ENCODE measurements at places on chromosomes 1 and 21.

DNA sequence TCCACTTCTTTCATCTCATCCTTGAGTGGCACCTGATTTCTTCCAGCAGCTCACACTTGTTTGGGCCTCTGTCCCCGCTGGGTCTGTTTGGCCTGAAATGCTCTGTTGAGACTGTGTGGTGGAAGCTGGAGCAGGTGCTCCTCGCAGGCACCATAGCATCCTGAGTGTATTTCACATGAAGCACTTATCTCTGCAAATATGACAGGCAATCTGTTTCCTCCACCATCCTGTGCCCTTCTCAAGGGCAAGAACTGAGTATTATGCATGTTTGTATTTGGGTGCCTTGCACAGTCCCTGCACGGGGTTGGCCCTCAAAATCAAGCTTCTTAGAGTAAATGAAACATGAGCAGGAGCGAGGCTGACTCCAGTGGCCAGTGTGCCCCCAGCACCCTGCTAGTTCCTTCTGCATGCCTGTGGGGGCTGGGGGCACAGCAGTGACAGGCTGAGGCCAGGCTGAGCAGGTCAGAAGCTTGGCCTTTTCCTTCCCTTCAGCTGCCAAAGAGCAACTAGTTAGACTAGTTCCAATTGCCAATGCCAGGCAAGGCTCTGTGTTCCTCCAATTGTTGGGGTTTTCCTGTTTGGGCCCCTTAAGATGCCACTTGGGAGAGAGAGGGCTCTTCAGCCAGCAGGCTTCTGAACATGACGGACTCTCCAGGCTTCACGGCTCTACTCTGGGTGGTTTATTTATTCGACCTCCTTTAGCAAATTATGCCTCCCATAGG, 129.6 kb upstream of the ATP1A1 start:
- no peak for DNase-seq

GRCh38 chr1:1058921-1059493, 15.1 kb downstream of the RNF223 start:
- DNase-seq: peak; percentile 30

DNA sequence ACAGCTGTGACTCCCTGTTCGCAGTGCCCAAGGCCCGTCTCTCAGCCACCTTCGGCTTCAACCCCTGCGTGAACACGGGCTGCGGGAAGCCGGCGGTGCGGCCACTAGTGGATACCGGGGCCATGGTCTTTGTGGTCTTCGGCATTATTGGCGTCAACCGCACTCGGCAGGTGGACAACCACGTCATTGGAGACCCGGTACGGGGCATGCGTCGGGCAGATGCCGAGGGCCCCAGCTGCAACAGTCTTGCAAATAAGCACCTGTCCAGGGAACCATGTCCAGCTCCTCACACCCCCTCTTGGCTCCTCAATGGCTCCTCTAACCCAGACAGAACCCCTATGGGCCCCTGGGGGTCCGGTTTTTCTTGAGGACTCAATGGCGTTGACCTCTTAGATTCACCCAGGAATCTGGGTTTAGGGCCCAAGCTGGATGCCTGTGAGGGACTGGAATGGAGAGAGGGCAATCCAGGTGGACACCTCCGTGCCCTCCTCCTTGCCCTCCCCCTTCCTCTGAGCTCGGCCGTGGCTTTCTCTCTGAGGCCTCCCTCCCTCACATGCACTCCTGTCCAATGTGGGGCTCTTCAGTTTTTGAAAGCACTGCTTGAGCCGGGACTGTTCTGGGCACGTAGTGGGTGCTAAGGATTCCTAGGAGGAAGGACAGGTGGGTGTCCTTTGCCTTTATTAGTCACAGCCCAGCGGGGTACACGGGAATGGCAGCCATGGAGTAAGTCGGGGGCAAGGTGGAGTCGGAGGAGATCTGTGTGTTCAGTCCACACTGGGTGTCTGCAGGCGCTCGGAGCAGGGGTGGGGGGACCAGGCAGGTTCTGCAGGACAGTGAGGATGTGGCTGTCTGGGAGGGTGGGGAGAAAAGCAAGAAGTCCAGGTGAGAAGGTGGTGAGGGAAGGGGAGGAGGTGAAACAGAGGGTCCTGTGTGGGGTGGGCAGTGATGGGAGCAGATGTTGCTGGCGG, 51.1 kb downstream of the DISP3 start:
- DNase-seq: no peak

GRCh38 chr1:233086961-233087881, 136.8 kb downstream of the NTPCR start:
- no peak for DNase-seq

GRCh38 chr1:2166254-2166653, 28.3 kb downstream of the FAAP20 start:
- DNase-seq: no peak

DNA sequence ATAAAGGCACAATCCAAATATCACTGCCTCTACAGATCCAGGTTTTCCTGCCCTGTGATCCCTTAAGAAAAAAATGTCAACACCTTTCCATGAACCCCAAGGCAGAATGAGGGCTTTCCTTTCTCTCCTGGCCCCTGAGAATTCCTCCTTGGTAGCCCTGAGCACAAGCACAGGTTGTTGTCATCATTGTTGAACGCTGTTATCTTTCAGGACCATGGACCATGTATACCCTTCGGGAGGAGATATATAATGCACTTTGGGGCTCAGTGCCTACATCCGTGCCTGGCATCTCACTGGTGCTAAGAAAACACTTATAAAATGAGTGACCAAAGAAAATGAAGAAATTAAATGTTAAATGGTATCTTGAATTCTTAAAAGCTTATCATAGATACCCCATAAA, 296.2 kb downstream of the SETD4 start:
- no peak for DNase-seq

DNA sequence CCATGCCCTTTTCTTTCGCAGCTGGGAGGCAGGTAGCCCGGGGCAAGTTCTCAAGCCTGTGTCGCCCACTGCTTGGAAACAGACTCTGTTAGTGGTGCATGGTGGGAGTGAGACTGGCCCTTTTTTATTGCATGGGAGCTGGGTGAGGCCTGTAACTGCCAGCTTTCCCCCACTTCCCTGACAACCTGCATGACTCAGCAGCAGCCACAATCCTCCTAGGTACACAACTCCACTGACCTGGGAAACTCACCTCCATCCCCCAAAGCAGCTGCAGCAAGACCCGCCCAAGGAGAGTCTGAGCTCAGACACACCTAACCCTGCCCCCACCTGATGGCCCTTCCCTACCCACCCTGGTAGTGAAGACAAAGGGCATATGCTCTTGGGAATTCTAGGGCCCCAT, 25.8 kb downstream of the PIGP start:
- DNase-seq: no peak

GRCh38 chr1:207217778-207218511, 103.5 kb upstream of the CD55 start:
- no peak for DNase-seq

- no peak for DNase-seq
These were observed 76.7 kb downstream of the ADSS2 start for GRCh38 chr1:244375051-244375450.

GRCh38 chr1:2544093-2544874, 11.9 kb upstream of the TNFRSF14 start:
- no peak for DNase-seq

DNA sequence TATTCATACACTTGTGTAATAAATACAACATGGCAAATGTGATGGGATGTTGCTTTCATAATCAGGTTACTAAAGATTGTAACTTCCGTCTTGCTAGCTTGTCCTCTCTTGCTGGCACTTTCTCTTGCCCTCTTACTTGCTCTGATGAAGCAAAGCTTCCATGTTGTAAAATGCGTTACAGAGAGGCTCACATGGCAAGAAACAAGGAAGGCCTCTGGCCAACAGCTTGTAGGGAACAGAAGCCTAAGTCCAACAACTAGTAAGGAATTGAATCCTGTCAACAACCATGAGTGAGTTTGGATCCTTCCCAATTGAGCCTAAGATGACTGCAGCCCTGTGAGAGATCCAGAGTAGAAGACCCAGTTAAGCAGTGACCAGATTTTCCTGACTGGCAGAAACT, 15.4 kb downstream of the TMED5 start:
- DNase-seq: no peak

GRCh38 chr1:213783893-213784292, 203.9 kb upstream of the PROX1 start:
- DNase-seq: peak; percentile 33

DNA sequence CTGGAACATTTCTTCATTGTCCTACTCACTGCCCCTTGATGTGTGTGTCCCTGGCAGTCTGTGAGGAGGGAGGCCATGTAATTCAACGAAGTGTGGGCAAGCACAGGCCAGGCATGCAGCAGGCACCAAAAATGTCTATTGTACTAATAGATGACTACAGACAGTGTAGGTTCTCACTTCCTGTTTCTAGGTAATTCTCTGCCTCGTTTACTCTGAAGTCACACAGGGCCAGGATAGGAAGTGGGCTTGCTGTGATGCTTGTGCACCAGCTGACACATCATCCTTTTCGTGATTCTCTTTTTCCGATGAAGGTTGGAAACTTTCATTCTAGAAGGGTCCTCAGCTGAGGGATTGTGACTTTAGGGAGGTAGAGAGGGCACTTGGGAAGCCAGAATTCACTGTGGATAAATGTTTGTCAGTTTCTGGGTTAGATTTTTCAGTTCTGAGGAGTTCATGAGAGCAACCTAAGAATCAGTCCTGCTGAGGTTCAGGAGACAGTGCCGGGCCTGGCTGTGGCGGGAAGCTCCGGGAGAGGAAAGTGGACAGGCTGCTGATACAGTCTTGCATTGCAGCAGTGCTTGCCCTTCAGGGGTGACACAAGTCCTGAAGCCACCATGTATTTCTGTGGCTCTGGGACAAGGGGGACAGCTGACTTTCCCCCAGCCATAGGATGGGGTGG, 4.3 kb upstream of the CSF1 start:
- DNase-seq: no peak

GRCh38 chr1:246372559-246372958, 134.5 kb downstream of the SMYD3 start:
- DNase-seq: no peak

- peak; percentile 46 for DNase-seq
These were observed 26.8 kb upstream of the CRNN start for GRCh38 chr1:152440635-152441471.

DNA sequence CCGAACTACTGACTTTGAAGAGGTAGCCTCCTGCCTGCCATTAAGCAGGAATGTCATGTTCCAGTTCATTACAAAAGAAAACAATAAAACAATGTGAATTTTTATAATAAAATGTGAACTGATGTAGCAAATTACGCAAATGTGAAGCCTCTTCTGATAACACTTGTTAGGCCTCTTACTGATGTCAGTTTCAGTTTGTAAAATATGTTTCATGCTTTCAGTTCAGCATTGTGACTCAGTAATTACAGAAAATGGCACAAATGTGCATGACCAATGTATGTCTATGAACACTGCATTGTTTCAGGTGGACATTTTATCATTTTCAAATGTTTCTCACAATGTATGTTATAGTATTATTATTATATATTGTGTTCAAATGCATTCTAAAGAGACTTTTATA, 159.8 kb upstream of the SGIP1 start:
- no peak for DNase-seq

- DNase-seq: no peak
These were observed 950 bp upstream of the LRP8 start for GRCh38 chr1:53328541-53329499.

DNA sequence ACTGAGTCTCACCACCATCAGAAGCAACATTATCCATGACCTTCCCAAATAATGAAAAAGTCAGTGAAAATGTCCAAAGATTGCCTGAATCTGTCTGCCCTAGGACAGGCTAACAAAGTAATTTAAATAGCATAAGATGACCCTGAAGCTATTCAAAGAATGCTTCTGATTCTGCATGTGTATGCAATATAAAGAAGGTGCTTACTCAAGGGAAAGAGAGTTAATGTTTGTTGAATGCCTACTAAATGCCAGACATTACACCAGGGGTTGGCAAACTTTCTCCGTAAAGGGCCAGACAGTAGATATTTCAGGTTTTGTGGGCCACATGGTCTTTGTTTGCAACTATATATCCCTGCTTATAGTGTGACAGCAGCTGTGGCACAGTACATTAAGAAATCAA, 221.9 kb upstream of the DMRTA2 start:
- no peak for DNase-seq

DNA sequence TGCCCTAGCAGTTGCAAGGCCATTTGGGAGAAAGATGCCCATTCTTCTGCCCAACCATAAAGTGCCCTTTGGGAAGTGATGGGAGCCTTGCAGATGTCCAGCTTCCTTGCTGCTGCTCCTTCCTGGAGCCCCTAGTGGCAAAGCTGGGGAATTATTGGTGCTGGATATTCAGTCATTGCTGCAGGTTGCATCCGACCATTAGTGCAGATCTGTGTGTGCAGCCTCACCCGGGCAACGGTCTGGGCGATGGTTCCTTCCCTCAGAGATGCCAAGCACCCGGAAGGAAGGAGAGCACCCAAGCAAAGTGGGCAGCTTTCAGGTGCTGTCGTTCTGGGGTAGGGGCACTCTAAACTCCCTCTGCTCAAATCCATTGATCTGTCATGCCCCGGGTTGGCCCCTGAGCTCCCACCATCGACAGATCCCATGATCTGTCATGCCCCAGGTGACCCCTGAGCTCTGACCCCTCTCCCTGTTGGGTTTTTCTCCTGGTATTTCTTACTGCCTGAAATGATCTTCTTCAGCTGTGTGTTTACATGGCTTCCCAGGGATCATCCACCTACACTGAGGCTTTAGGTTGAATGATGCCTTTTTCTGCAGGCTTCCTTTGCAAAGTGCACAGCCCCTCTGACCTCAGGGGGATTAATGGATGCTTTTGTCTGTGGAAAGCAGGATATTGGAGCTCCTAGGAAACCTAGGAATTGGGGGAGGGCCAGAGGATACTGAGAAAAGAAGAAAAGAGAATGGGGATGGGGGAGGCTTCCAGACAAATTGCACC, 467.5 kb downstream of the PTPRU start:
- DNase-seq: no peak

DNA sequence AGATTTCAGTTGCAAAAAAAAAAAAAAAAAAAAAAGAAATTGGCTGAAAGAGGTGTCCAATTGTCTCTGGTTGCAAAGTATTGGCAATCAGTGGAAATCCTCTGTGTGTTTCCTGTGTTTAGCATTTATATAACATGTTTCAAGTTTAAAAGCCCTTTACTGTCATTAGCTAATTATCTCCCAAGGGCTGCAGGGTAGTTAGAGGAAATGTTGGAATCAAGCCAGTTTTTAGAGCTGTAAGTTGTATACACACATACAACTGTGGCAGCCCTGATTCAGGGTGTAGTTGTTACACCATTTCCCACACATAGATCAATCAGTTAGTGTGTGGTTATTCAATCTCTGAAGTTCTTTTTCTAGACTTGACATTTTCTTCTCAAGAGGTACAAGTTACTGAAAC, 8.9 kb upstream of the ZNF326 start:
- peak; percentile 93 for DNase-seq

DNA sequence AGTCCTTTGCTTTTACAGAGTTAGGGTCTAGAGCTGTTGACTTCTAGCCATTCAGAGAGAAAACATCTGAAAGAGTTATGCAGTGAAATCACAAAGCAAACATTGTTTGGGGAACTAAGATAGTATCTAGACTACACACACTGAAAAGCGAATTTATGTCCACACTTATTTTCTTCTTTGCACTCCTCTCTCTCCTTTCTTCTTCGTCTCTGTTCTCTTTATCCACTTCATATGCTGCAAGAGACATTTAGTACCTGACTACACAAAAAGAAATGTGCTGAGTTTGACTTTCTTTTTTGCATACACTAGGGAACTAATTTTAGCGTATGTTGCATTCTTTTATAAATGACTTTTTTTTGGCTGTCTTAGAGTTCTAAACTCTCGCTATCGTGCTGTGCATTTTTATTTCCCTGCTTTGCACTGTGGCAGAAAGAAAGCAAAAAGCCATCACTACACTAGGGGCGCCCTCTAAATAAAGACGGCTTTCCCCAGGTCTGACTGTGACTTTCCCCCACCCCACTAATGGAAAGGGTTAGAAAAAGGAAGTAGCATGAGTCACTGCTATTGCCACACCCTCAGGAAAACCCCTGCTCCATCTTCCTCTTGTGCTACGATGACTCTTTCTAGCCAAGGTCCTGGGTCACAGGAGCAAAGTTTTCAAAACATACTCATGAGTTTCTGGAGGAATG, 65.7 kb downstream of the MAP3K7CL start:
- no peak for DNase-seq
